ENCODE measurements at places on chromosomes 2 and 18. TPM values are rescaled to one million over a fixed set of nuclear protein-coding genes. Genes with fewer than 3 reads are reported as not detected.

DNA sequence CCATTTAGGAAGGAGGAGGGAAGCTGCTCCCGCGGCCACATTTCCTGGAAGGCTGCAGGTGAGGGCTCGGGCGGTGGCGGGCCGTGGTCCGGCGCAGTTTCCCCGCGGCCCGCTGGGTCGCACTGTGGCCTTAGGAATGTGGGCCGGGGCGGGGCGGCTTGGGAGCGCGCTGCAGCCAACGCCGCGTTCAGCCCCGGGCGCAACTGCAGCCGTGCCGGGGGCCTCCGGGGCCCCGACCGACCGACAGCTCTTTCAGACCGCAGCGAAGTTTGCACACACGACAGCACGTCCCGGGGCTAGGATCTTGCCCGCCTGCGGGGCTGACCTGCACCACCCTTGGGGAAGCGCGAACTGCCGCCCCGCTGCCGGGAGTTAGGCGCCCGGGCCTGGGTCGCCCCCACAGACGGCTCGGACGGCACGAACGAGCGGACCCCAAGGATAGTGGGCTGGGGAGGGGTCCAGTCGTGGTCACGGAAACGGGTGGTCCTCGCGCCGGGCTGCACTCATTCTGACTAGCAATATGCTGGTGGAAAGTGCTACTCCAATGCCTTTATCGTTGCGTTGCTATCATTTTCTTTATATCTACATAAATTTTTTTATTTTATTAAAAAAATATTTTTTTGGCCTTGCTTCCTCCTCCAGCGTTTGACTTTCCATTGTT lies 69.9 kb upstream of the DLX2 start:
- DNase-seq: peak; percentile 58

- DNase-seq: peak; percentile 29
Measured at GRCh38 chr2:115491186-115491793, 1048.8 kb downstream of the DPP10 start.

GRCh38 chr2:48045613-48046012 lies 139.3 kb upstream of the FBXO11 start:
- no peak for DNase-seq

DNA sequence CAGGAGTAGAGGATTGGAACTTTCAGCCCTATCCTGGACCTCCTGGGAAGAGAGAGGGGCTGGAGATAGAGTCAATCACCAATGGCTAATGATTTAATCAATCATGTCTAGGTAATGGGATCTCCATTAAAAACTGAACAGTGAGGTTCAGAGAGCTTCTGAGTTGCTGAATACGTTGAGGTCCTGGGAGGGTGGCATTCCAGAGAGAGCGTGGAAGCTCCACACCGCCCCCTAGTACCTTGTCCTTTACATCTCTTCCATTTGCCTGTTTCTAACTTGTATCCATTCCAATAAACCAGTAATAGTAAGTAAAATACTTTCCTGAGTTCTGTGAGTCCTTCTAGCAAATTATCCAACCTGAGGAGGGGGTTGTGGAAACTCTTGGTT lies 101.7 kb downstream of the B3GNT2 start:
- DNase-seq: no peak

BARD1 gene
- polyA plus RNA-seq: 22.9 TPM

- DNase-seq: no peak
Measured at GRCh38 chr2:191169456-191170300, 18.9 kb upstream of the STAT4 start.

MRPL44 gene
- polyA plus RNA-seq: 37.7 TPM

DNA sequence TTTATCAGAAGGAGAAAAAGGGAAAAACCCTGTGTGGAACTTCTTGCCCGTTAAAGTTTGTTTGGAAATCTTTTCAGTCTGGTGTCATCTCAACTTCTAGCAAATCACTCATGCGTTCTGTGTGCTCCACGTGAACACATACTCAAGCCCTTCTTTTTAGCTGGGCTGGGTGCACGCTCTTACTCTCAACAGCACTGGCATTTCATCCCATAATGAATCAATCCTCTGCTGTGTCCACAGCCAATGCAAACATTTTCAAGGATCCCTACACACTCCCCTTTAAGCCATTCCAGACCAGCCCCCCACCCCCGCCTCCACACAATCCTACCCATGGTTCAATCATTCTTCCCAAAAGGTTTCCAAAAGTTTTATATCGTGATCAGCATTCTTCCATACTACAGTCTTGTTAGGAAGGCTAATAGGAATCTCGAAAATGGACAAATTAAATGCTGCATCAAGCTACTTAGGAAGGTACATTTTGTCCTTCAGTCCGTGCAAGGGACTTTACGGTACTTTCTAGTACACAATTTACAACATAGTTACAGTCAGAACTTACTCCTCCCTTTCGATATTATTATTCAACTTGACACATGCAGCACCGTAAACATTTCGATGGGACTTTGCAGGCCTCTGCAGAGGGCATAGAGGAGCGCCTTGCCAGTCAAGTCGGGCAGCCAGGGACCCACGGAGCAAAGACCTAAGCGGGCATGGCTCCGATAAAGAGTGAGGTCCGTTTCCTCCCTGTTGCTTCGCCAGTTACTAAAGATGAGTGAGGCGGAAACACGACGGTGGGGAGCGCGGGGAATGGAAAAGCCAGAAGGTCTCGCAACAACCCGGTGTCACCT lies 1.4 kb downstream of the PTGR3 start:
- DNase-seq: no peak

SLC5A7 gene
- 0.43 TPM for polyA plus RNA-seq

FLACC1 gene
- 1.6 TPM for polyA plus RNA-seq

GALNT14 gene
- polyA plus RNA-seq: 35.5 TPM

UGT1A4 gene
- not detected for polyA plus RNA-seq

DNA sequence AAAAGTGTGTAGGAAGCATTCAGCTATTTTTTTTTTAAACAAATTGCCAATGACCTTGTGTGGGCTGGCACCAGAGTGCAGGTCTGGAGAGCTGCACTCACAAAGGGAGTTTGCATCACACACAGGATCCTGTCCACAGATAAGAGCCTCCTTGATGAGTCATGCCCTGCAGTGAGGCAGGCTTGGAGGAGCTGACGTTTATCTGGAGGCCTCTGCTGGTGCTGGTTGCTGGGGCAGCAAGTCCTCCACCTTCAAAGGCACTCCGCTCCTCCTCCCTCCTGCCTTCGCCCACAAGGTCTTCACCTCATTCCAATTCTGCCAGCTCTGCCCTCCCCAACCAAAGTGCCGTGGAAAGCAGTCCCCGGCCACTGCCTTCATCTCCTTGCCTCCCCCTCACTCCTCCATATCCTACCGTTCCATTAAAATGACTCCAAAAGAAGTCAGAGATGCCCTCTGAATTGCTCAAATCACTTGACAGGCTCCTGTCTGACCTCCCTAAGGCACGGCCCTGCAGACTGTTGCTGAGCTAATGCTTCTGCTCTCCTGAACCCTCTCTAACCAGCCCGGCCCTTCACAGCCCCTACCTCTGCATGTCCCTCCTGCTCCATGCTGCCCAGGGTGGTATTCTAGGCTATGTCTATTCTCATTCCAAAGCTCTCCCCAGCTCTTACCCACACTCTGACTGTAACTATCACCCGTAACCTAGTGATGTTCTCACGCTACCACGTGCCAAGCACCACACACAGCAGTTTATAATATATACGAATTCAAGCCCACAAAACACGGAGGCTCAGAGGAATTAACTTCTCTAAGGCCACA lies 30.9 kb downstream of the LONRF2 start:
- peak; percentile 53 for DNase-seq

Data from renal pelvis (tissue), 12 donors.